ENCODE measurements at places on chromosomes 1 and 21. TPM values are rescaled to one million over a fixed set of nuclear protein-coding genes. Genes with fewer than 3 reads are reported as not detected.
A peak's percentile ranks its signal among the peaks of the same experiment; 100 is the strongest.

DNA sequence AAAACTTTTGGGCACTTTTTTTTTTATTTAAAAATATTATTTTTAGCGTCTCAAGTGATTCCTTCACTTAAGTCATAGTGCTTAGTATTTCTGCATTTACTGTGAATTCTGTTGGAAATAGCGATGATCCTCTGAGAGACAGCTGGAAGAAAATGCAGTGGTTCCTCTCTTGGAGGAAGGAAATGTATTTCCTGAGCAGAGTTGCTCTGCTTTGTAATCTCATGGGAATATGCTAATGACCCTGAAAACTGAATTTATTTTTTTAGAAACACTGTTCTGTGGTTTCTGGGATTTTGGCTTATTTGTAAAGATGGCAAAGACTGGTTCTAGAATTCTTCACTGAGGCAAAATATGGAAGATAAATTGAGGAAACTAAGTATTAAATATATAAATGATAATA is 88.9 kb downstream of the NTNG1 start:
- no peaks in the 10 kb centered on the region for H3K27me3 ChIP-seq
- H3K36me3 ChIP-seq: no peaks in the 10 kb centered on the region
- no peak for DNase-seq
- no peak overlapping the region for H3K27ac ChIP-seq
- no peaks in the 10 kb centered on the region for H3K4me1 ChIP-seq

GRCh38 chr1:230641346-230641745 is 935 bp upstream of the COG2 start:
- no peak overlapping the region for H3K27ac ChIP-seq
- H3K27me3 ChIP-seq: peaks cover 9% of the 10 kb centered on the region

The OR2T29 gene
- not detected for total RNA-seq

- H3K4me3 ChIP-seq: no peak overlapping the region
- H3K36me3 ChIP-seq: no peaks in the 10 kb centered on the region
- no peaks in the 10 kb centered on the region for H3K27me3 ChIP-seq
- no peaks in the 10 kb centered on the region for H3K4me1 ChIP-seq
- H3K27ac ChIP-seq: no peak overlapping the region
Measured at GRCh38 chr1:201328576-201328975, 45.3 kb downstream of the PKP1 start.

- no peak overlapping the region for H3K27ac ChIP-seq
- DNase-seq: no peak
- H3K36me3 ChIP-seq: no peaks in the 10 kb centered on the region
- H3K27me3 ChIP-seq: no peaks in the 10 kb centered on the region
- no peak overlapping the region for H3K4me3 ChIP-seq
Measured at GRCh38 chr1:54172614-54173599, 20.1 kb upstream of the CDCP2 start.

The C1QA gene
- 0.53 TPM for total RNA-seq

DNA sequence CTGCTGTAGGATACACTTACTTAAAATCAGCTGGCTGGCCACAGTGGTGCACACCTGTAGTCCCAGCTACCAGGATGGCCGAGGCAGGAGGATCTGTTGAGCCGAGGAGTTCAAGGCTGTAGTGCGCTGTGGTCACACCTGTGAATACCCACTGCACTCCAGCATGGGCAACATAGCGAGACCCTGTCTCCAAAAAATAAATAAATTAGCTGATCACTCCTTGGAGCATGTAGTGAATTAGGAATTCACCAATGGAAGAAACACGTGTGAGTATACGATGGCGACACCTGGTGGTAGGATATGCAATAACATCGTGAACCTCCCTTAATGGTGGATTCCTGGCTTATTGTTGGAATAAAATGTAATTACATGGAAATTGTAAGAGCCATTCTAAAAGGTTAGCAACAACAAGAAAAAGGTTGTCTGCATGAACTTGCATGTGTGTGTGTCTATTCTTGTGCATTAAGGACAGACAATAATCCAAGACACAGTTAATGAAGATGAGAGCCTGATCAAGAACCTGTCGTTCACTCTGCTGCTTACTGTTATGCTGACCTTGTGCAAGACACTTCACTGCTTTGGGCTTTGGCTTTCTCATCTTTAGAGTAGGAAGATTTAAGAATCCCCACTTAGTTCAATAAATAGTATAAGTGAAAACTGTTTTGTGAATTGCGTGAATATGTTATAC is 38.6 kb upstream of the COX20 start:
- H3K4me1 ChIP-seq: no peaks in the 10 kb centered on the region
- DNase-seq: peak; percentile 39
- no peaks in the 10 kb centered on the region for H3K27me3 ChIP-seq
- no peak overlapping the region for H3K4me3 ChIP-seq

DNA sequence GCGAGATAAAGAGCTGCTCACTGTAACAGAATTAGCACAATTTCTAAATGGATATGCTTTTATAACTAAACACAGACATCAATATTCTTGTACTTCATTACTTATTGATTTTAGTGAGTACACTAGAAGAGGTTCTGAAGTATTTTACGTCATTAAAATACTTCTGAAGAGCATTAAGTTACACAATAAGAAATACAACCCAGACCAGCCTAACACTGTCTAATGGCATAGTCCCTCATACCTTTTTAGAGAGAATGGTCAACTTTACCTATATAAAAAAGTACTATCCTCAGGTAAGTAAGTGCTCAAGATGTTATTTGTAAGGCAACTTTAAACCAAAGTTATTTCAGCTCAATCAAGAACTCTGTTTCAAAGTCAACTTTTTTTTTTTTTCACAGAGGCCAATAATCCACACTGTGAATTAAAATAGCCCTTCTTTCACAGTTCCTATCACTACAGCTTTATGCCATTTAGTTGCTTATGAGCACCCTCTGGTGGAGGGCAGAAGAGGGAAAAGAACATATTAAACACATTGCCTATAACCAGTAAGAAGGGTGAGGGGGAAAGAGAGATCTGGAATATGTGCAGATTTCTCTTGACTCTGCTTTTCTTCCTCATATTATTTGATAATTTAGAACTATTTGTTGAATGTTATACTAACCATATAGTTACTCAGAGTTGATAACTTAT is 182.1 kb upstream of the DMRTA2 start:
- no peak for DNase-seq
- no peaks in the 10 kb centered on the region for H3K4me1 ChIP-seq
- H3K27ac ChIP-seq: no peak overlapping the region
- H3K27me3 ChIP-seq: no peaks in the 10 kb centered on the region
- H3K4me3 ChIP-seq: no peak overlapping the region

GRCh38 chr21:21163904-21164303 is 165.7 kb downstream of the NCAM2 start:
- DNase-seq: no peak
- no peaks in the 10 kb centered on the region for H3K4me1 ChIP-seq
- H3K36me3 ChIP-seq: no peaks in the 10 kb centered on the region
- no peak overlapping the region for H3K27ac ChIP-seq

DNA sequence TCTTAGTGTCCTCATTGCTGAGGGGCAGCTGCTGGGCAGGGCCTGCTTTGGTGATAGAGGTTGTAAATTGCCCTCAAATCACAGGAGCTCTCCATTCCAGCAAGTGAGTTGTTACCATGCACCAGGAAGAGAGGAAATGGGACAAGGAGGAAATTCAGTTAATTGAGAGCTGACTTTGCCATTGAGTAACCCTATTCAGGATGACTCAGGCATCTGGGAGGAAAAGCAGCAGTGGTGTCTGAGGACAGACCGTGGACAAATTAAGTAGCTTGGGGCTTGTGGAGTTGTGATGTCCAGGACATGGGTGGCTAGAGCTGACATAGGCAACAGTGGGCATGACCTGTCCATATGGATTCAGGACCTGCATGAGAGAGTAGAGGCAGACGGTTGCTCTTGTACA is 5.9 kb downstream of the ARHGEF10L start:
- no peak overlapping the region for H3K27ac ChIP-seq
- no peak for DNase-seq
- H3K27me3 ChIP-seq: peaks cover 7% of the 10 kb centered on the region
- H3K36me3 ChIP-seq: no peaks in the 10 kb centered on the region
- no peak overlapping the region for H3K4me3 ChIP-seq
- H3K4me1 ChIP-seq: no peaks in the 10 kb centered on the region
